ENCODE measurements at places on chromosomes 2 and 18.

- no peak for DNase-seq
These were observed 159.1 kb downstream of the GALNT1 start for GRCh38 chr18:35740656-35741055.

DNA sequence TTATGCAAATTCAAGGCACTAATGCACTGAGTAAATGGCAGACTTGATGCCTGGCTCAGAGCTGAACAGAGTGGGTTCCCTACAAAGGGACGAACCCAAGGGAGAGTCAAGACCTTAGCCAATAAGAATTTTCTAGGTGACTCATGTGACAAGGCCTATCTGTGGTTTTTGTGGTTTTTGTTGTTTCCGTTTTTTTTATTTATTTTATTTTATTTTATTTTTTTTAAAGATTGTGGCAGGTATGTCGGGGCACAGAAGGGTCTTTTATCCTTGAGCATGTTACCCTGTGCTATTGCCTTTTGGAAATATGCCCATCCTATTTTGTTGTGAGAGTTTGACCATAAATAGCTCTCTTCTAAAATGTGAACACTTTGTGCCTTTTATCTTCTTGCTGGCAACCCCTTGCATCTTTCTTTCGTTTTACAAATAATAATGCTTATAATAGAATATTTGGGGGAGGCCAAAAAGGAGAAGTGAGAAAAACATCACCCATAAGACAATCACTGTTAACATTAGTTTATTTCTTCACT lies 113.4 kb upstream of the AQP4 start:
- DNase-seq = no peak

DNA sequence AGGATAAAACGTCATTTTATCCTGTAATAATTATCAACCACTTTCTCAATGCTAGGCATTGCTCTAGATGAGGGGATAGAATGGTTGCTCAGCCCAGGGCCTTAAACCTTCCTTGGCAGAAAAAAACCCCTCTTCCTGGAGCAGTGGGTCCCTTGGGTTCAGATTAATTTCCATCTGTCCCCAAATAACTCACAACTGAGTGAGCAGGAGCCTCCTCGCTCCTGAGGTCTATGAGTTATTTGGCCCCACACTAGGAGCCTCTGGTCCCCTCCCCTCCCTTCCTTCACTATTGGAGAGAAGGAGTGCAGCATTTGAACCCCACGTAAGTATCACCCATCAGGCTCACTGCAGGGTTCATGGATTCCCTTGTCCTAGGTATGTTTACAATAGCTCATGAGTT lies 157.5 kb upstream of the FHL2 start:
- no peak for DNase-seq

- no peak for DNase-seq
These were observed 63.4 kb upstream of the BOD1L2 start for GRCh38 chr18:57083485-57083884.

DNA sequence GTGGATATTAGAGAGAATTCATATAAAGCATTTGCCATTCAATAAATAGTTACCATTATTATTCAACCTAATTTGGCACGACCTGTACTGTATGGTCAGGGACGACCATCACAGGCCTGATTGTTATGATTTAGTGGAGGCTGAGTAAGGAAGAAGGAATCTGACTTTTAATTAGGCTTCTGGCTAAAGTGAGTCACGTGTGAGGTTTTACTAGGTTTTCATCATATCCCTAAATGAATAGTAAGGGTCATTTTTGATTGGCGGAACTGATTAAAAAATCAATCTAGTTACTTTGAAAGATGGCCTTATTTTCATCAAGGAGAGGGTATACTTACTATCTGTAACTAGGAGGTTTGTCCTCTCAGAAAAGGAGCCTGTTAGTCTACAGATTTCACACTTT lies 143.4 kb downstream of the ADCYAP1 start:
- DNase-seq = no peak

DNA sequence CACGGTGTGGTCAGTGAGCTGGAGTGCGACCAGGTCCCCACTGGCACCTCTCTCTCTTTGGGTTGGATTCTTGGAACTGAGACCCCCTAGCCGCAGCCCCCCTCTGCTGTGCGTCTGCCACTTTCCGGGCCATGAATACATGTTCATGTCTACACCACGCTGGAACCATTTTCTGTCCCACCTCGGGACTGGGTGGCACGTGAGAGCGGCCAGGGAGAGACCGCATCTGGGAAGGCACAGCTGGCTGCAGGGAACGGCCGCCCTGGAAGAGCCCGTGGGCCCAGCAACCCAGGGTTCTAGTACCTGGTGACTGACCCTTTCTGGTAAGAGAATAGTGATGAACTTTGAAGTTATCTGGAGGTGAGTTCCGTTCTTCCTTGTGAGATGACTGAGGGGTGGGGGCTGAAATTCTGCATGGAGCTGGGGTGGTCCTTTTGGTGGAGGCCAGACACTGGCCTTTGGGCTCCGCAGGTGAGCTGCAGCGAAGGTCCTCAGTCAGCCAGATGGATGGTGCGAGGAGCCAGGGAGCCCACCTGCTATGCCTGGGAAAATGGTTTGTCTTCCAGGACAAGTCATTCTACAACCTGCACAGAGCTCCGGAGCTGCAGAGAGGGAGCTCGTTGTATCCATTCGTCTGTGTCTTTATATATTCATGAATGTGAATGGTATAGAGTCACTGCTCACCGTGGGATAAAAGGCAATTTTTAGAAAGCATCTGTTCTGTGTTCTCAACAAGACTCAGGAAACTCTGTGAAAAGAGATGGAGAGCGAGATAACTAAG lies 223.5 kb downstream of the NDUFA10 start:
- no peak for DNase-seq

DNA sequence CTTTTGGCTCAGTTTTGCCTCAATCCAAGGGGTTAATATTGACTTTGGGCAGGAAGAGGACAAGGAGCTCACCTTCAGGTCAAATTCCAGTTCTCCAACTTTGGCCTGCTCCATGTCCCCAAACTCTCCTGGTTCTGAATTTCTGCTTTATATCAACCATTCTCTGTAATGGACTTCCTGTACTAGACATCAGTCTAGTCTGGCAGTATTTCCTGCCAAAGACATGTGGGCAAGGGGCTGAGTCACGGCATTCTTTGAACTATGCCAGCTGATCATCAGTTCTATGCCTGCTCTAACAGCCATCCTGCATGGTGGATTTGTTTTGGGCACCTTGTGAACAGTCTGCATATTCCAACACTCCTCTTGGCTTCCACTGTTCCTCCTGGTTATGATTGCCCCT lies 199.4 kb downstream of the ZEB2 start:
- peak; percentile 54 for DNase-seq

DNA sequence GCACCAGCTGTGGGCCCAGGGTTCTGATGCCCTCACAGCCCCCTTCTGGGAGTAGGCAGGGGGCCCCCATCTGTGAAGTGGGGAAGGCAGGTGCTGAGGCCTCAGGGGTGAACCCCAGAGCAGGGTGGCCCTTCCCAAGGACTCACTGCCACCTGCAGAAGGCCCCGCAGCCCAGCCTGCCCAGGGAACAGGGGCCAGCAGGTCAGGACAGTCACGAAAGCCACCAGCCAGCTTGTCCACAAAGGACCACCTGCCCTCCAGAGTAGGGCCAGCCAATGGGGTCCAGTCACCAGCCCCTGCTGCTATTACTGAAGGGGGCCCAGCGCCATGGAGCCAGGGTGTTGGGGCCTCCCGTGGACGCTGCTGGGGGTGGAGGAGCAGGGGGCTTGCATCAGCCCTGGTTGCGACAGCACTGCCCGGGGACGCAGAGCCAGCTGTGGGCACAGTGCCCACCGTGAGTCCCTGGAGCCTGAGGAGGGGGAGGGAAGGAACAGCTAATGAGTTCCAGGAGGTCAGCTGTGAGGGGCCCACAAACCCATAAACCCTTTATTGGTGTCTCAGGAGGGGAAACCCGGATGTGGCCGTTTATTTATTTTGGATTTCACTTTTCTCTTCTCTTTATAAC lies 11.5 kb upstream of the SNED1 start:
- peak; percentile 39 for DNase-seq

GRCh38 chr2:68466361-68466777 lies 725 bp downstream of the FBXO48 start:
- peak; percentile 71 for DNase-seq

- no peak for DNase-seq
These were observed 108.5 kb upstream of the COL5A2 start for GRCh38 chr2:189287982-189288521.

DNA sequence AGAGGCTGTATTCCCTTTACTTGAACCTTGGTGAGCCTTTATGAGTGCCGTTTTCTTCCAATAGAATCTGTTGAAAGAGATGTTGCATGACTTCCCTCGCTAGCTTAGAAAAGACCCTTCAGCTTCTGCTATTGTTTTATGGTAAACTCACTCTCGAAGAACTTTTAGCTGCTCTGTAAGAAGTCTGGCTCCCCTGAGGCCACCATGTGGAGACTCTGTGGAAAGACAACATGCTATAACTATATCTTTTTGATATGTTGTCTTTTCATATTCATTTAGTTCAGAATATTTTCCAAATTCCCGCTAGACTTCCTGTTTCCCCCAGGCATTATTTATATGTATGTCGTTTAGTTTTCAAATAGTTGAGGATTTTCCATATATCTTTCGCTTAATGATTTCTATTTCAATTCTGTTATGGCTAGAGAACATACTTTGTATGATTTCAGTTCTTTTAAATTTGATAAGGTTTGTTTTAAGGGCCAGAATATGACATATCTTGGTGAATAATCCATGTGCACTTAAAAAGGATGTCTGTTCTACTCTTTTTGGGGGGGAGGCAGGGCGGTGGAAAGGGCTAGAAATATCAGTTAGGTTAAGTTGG lies 64.1 kb downstream of the PTPN4 start:
- peak; percentile 51 for DNase-seq

- no peak for DNase-seq
These were observed 19.2 kb upstream of the GNAL start for GRCh38 chr18:11669948-11670275.

GRCh38 chr2:224969633-224970260 lies 72.5 kb downstream of the DOCK10 start:
- DNase-seq = no peak

DNA sequence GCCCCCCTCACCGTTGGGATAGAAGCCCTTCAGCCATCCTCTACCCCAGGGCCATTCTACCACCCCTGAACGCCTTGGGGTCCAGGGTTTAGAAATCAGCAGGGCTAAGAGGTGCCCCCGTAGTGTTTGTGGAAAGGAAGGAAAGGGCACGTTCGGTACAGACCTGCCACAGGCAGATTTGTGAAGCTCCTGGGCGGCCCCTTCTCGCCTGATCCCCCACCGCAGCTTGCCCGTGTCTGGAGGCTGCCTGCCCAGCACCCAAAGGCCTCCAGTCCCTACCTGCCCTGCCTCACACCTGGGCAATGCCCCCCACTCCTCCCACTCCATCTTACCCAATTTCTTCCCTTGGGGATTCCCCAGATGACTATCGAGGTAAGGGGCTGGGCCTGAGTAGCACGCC lies 21.2 kb downstream of the ATP6V1C2 start:
- no peak for DNase-seq

GRCh38 chr18:21451851-21452250 lies 148.7 kb downstream of the ESCO1 start:
- no peak for DNase-seq

DNA sequence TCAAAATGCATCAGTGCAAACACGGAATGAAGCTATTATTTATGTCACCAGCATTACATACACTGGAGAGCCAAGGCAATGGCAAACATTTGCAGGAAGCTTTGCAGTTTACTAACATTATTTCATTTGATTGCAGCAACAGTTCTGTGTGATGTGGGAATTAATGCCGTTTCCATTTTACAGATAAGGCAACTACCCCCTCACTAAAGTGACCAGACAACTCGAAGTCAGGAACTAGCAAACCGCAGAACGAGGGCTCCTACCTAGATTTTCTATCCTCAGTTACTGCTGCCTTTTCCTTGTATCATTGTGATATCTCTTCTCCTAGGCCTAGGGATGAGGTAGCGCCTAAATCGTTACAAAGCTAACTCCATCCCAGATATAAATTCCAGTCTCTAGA lies 85.5 kb downstream of the COLEC12 start:
- DNase-seq = no peak

DNA sequence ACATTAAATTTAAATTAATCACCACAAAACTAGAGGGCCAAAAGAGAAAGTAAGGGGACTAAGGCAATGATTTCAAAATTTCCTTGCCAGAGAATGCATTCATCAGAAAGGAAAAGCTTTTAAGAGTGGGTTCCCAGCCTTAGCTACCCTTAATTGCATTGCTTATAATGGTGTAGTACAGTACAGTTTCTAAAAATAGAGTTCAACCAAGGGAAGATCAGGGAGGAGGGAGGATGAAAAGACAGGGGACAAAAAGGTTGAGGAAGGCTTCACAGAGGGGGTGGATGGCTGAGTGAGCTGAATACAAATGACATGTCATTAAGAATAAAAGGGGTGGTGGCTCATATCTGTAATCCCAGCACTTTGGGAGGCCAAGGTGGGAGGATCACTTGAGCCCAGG lies 119.9 kb downstream of the RBMS1 start:
- DNase-seq = no peak

GRCh38 chr2:172227719-172228118 lies 125.0 kb upstream of the DLX2 start:
- DNase-seq = no peak

DNA sequence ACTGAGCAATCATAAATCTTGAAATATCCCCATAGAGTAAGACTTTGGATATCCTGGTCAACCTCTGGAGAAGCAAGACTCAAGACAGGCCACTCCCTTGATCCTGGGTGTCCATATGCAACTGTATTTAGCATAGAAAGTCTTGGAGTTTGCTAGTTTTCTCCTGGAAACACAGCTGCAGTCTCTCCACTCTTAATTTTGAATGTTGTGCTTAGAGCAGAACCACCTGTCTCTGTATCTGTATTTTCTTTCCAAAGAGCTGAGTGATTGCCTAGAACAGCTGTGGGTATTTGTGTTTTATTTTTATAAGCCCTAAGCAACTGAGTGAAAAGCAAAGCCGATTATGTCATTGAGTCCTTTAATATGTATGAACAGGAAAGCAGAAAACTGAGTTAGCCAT lies 64.1 kb upstream of the ADAM23 start:
- DNase-seq = no peak

- DNase-seq = no peak
These were observed 41.0 kb downstream of the CDKL4 start for GRCh38 chr2:39202639-39203369.

All from CD8-positive, alpha-beta memory T cell (primary cell).